Activated CD4-positive, CD25-positive, alpha-beta regulatory T cell (primary cell): ENCODE measurements at places on chromosomes 2 and 18.

DNA sequence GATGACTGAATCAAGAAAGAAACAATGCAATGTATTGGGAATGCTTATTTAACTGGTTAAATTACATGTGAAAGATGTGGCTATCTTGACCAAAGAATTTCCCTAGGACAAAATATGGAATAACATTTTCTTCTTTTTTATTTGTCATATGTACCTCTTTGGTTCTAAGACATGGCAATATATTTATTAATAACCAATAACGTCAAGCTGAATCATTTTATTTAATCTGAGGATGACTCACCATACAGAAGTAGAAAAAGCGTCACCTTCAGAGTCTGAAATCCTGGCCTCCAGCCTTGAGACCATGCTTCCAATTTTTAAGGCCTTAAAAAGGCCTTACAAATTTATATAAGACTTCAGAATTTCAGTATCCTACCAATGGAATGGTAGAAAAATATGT lies 1464.9 kb downstream of the SUCLG1 start:
- no peak for DNase-seq

DNA sequence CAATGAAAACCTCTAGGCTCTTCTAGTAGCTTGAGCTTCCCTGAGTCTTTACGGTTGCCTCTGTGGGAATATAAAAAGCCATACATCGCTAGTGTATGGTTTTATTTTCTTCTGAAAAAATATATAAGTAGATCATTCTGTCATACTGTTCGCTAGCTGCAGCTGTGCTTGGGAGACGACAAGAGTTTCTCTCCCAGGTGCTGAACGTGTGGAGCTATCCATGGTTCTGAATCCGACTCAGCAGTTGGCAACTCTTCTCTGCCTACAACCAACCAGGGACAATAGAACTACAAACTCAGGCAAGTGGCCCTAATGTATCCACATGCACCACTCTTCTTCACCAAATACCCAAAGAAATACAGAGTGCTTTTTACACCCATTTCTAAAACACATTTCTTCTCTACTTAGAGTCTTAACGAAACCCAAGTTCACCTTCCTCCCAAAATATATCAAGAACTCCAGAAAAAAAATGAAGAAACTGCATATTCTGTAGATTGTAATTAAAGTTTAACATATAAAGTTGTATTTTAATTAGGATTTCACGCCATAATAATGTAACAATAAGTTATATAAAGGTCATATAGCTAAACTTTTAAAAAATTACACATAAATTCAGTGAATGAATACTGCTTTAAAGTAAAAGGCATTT lies 2.2 kb upstream of the KCNH7 start:
- no peak for DNase-seq

- no peak for DNase-seq
Measured at GRCh38 chr2:232502911-232503808, 15.5 kb upstream of the ECEL1 start.

DNA sequence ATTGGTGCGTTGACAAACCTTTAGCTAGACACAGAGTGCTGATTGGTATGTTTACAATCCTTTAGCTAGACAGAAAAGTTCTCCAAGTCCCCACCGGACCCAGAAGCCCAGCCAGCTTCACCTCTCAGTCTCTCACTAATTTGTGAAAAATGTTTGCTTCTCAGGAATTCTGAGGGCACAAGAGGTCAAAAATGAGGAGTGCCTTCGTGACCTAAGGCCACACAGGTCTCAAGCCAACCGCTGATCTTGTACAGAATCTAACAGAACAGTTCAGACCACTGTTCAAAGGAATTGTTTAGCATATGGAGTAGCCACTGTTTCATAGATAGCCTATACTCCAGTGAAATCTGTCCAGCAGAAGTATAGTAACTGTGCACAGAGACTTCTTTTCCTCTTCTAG lies 29.8 kb upstream of the LRRC30 start:
- DNase-seq: no peak

- DNase-seq: no peak
Measured at GRCh38 chr2:64311948-64312621, 141.9 kb upstream of the LGALSL start.

DNA sequence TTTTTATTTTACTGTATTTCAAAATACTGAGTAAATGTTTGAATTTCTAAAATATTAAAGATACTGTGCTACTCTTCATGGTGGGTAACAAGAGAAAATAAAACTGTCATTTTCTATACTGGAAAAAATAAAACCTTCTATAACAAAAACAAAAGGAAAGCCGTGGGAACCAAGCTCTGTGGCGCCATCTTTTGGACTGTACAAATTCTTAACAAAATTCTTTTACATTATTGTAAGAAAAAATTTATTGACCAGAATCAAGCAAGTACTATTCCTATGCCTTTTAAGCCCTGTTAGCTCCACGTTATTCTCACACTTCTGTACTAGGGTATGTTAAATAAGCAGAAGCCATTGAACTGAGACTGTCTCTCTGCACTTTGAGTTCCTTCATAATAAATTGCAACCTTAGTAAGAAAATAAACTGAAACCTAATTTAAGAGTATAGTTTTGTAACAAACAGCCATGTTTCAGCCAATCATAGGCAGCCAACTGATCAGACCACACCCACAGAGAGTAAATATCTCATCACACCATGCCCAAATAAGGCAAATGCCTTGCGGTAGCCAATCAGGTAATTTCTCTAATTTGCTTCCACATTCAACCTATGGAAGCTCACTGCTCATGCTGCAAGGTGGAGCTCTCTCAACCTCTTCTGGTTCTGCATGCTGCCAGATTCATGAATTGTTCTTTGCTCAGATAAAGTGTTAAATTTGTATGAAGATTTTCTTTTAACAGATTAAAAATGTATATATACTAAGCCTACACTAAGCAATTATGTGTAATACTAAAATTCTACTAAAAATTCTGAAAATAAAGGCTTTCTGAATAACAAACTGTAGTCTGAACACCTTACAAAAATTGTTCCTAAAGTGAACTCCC lies 42.2 kb downstream of the HIBCH start:
- DNase-seq: no peak

DNA sequence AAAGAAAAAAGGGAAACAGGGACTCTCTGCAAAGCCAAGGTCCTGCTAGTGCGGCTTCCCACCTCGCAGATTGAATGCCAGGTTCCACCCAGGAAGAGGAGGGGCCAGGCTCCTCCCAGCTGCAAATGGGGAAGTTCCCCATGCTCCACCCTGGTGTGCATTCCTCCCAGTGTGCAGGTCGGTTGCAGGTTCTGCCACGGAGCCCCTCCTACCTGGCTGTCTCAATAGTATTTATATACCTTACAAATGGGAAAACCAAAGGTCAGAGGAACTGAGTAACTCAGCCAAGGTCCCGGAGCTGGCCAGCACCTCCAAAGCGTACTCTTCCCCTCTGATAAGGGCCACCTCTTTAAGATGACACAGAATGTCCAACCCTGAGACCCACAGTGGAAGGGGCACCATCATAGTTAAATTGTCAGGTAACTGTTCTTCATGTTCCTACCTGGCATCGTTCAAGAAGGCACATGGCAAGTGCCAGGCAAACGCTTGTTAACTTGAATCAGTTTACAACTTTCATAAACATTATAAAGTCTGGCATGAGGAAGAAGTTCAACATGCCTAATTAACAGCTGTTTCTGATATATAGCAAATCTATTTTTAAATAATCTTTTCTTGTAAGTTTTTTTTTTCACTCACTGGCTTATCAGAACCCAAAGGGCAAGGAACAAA lies 35.5 kb downstream of the POU3F3 start:
- no peak for DNase-seq

DNA sequence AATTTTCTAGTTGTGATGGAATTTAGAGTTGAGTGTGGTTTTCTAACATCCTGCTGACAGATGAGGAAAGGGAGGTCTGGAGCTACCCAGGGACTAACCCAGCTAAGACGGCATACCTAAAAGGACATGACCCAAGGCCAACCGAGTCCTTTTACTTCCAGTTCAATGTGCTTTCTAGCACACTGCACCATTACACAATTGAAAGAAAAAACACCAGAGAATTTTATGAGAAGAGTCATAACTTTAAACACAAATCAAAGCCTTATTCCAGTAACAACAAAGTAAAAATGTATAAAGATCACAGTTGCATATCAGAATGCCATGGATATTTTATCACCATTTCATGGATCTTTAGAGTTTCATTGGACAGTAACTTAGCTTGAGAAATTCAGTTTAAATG lies 480.3 kb downstream of the MEIS1 start:
- DNase-seq: no peak

DNA sequence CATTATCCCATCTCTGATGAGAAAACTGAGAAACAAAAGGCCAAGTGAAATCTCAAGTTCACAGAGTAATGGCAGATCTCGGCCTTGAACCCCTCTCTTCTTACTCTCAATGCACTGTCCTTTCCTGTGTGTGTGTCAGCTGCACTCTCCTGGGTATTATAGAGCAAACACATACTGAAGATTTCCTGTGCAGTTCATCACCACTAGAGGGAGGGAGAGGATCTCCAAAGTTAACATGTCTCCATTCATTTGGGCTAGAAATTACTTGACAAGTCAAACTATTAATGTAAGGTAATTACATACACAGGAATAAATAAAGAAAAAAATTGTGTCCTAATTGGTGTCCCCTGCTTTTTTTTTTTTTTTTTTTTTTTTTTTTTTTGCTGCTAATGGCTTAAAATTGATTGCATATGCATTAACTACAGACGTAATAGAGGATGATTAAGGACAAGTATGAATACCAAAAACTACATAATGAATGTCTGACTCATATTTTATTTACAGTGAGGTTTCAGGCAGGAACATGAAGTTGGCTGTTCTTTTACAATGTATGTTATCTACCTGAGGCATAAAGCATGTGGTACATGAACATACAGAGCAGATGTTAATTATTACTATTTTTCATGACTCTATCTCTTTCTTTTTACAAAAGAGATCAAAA lies 269.2 kb downstream of the NYAP2 start:
- no peak for DNase-seq
